ENCODE measurements at places on chromosomes 7 and 10.

- DNase-seq, result no peak
These were observed 93.8 kb downstream of the MAP3K8 start for GRCh38 chr10:30527623-30528428.

DNA sequence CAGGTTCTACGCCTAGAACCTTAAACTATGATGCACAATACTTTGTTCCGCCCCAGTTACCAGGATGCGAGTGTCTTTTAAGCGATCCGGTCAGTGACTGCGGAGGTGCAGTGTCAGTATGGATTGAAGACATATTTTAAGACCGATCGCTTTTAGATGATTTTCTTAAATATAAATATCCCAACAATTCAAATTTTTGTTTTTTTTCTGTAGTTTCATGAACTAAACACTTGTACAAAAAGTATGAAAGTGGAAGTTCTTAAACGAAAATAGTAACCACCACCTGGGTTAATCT lies 835 bp downstream of the COMMD3 start:
- DNase-seq, result no peak

DNA sequence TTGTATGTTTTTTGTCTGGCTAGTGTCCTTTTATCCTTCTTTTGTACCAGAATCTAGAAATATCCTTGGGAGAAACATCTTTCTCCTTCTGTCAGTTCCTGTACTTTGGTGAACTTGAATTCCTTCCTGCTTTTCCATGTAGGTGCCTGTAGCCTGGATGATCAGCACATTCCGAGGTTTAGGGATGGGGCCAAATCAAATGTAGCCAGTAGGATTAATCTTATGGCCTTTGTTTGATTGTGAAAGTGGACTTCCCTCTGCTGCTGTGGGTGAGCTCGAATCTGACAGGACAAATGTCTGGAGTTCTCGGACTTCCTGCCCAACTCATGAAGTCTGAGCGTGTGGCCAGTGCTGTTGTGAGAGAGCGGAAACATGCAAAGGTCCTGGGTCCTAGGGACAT lies 33.2 kb upstream of the NAMPT start:
- DNase-seq, result peak; percentile 59

- DNase-seq, result no peak
These were observed 23.4 kb downstream of the DOCK4 start for GRCh38 chr7:112182749-112183148.

DNA sequence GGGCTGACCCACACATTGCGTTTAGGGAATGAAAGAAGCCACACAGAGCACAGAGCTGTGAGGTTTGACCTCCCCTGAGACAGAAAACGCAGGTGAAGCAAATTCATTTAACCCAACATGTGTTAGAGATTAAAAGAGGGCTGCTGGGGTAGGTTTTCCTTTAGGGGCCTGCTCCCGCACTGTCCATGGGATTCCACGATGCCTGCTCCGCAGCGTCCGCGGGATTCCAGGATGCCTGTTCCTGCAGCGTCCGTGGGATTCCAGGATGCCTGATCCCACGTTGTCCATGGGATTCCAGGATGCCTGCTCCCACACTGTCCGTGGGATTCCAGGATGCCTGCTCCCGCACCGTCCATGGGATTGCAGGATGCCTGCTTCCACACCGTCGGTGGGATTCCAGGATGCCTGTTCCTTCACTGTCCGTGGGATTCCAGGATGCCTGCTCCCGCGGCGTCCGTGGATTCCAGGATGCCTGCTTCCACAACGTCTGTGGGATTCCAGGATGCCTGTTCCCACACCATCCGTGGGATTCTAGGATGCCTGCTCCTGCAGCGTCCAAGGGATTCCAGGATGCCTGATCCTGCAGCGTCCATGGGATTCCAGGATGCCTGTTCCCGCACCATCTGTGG lies 78.7 kb downstream of the VIPR2 start:
- no peak for DNase-seq

DNA sequence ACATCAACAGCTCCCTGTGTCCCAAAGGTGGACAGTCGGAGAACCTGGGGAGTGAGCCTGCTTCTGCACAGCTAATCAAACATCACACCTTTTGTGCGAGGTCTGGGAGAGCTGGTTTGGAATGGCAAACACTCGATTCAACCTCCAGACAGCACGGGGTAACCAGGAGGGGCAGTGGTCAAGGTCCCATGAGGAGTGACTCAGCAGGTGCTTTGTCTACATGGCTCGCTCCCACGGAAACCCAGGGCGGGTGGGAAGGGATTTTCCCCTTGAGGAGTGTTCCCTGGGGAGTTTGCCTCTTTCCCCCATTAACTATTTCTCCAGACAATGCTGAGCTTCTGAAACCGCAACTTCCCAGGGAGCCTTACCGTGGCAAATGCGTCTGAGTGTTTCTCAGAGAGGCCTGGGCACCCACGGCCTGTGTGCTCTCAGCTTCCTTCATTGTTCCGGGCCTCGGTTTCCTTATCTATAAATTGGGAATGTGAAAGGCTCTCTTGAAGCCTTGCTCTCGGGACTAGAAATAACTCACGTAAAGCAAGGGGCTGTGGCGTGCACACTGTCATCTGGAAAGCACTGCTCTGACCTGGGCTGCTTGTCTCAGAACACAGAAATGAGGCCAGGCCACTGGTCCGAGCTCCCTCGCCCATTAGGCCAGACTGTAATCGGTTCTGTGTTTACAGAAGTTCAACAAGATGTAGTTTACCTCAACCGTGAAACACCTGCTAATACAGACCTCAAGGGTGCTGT lies 14.0 kb upstream of the GTPBP4 start:
- peak; percentile 40 for DNase-seq

GRCh38 chr10:131242007-131242406 lies 69.5 kb downstream of the TCERG1L start:
- DNase-seq, result no peak

DNA sequence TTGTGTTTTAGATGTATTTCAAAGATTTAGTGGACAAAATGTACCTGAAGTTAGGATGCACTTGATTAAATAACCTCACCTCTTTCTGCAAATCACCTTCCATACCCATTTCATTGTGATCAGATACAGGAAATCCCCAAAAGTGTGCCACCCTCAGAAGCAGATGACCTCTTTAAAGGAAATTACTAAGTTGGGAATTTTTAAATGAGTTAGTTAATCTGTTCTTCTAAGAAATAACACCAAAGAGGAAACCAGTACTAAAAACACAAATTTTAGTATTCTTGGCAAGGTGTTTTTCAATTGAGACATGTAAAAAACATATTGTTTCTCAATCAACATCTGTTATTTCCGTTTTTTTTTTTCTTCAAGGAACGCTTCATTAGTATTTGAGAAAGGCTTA lies 4.6 kb upstream of the SEMA3A start:
- DNase-seq, result no peak

GRCh38 chr7:4690953-4691856 lies 9.1 kb downstream of the FOXK1 start:
- no peak for DNase-seq

- no peak for DNase-seq
These were observed 65.2 kb upstream of the FAM133B start for GRCh38 chr7:92655346-92655884.

GRCh38 chr10:18409599-18410397 lies 241.6 kb downstream of the NSUN6 start:
- no peak for DNase-seq

GRCh38 chr10:27710014-27710413 lies 35.6 kb downstream of the MKX start:
- DNase-seq, result no peak

GRCh38 chr10:129730272-129730992 lies 233.6 kb downstream of the EBF3 start:
- DNase-seq, result no peak

GRCh38 chr10:1752153-1752552 lies 14.8 kb upstream of the ADARB2 start:
- no peak for DNase-seq

DNA sequence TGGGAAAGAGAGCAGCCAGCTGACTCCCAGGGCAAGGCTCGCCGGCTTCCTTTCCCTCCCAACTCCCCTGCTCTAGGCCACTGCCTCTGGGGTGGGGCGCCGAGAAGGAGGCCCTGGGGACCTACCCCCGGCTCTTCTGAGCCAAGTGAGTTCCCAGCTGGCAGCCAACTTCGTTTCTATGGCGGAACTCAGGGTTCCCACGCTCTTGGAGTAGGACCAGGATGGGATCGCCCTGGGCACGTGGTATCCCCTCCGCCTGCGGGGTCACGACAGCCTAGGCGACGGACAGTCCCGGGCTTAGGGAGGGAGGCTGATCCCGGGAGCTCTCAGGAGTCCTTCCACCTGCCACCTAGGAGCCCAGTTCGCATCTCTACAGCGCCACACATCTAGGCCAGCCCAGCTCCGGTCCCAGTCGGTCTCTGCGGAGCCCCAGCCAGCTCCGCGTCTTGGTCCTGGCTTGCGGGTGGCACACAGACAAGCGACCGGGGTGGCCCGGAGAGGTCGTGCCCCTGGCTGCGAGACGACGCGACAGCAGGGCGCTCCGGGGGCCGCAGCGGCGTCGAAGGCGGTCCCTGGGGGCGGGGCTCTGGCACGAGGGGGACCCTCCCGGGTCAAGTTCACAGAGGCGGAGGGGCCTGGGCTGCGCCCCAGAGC lies 20.5 kb upstream of the GATA3 start:
- no peak for DNase-seq

- DNase-seq, result peak; percentile 82
These were observed 51.4 kb downstream of the DNMBP start for GRCh38 chr10:99958302-99958701.

GRCh38 chr10:31210190-31210589 lies 108.8 kb upstream of the ZEB1 start:
- no peak for DNase-seq

- peak; percentile 33 for DNase-seq
These were observed 920 bp downstream of the PRLHR start for GRCh38 chr10:118594392-118595063.

DNA sequence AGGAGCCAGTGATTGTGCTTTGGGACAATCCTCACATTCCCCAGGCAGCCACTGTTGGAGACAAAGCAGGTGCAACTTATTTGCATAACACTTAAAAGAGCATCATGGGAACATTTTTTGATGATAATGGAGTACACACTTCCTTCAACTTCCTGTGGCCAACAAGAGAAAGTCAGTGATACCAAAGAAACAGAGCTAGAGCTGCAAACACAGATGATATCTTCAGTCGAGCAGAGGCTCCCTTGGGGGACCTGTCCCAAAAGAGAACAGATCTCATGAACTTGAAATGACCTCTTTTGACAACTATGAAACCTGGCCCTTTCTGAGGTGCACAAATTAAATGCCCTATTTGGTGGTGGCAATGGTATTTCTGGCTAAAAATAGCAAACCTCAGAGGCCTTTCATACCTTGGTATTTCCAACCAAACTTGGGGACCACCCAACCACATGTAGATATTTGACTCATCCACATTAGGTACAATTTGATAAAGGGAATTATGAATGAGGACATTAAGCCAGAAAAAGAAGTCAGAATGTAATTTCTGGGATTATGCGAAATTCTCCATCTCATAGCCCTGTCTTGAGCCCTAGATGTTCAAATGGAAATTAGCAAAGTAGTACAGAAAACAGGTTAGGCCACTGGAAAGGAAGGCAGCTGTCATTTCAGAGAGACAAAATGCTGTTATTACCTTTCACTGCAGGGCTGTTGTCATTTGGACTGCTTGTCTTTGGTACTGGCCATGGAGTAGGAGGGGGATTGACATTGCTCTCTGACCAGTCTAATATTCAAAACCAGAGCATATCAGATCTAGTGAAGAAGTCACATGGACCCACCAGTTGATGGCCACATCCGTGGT lies 146.2 kb downstream of the ICA1 start:
- DNase-seq, result no peak

- DNase-seq, result no peak
These were observed 51.3 kb downstream of the CLEC2L start for GRCh38 chr7:139574618-139575337.

DNA sequence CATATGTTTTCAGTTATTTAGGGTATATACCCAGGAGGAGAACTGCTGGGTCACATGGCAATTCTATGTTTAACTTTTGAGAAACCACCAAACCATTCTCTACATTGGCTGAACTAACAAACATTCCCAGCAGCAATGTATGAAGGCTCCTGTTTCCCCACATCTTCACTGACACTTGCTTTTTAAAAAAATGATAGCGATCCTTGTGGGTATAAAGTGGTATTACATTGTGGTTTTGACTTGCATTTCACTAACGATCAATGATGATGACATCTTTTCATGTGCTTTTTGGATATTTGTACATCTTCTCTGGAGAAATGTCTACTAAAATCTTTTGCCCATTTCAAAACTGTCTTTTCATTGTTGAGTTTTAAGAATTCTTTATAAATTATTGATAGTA lies 51.2 kb upstream of the ANAPC16 start:
- peak; percentile 31 for DNase-seq

DNA sequence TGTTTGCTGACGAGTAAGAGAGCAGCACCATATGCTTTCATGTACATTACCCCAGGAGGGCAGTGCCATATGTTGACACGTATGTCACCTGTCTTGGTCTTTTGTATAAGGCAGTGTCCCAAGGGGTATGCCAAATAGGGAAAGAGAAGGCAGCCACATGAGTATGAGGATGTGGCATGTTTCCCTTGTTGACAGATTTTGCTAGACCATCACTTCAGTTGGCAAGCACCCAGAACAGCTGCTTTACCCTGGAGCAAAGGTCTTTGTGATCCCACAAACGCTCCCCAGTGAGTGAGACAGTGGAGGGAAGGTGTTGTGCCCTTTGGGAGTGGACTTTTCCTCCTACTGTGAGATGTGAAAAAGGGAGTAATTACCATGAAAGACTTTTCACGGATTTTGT lies 350.1 kb downstream of the ETV1 start:
- no peak for DNase-seq

GRCh38 chr7:32030904-32031692 lies 39.1 kb downstream of the PDE1C start:
- DNase-seq, result peak; percentile 35

DNA sequence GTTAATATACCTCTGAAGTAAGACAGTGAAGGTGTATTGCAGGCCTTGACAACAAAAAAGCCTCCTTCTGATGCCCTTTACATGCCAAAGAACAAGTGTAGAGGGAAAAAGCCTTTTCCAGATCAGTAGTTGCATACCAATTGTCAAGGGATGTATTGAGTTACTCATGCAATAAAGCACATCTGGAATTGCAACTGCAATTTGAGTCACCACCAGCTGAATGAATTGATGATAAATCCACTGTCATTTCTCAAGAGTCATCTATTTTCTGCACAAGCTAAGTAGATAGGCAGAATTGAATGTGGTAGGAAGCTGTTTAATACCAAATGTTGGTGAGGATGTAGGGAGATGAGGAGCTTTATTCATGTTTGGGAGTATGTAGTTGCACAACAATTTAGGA lies 325.9 kb upstream of the SMIM30 start:
- peak; percentile 1 for DNase-seq

Measured in fibroblast of lung (primary cell).